Kidney (tissue), 22 donors: ENCODE measurements at places on chromosomes 6 and 20. TPM values are rescaled to one million over a fixed set of nuclear protein-coding genes. Genes with fewer than 3 reads are reported as not detected.

DACT2 gene
- 5.0 TPM for total RNA-seq

FARS2 gene
- 22.1 TPM for total RNA-seq

RBBP9 gene
- total RNA-seq = 16.9 TPM

ZNF311 gene
- 1.6 TPM for total RNA-seq

OR2B3 gene
- total RNA-seq = not detected
